C1 segment of cervical spinal cord (tissue), 14 donors: ENCODE measurements at places on chromosomes 13 and 19.
A peak's percentile ranks its signal among the peaks of the same experiment; 100 is the strongest.

DNA sequence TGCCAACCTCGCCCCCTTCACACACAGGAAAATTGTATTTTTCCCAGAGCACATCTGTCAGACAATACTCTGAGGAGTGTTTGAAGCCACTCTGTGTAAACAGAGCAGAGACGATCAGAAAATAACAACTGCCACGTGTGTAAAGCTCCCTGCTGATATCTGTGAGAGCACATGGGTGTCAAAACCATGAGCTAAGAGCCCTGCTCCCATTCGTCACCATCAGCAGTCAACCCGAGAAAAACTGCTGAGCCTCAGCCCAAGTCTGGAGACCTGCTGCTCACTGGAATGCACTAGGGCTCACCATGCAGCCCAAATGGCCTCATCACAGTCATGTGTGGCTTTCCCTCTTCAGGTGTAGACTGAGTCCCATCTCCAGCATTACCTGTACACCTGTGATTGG, 304.1 kb downstream of the FGF14 start:
- no peak for DNase-seq

- no peak for DNase-seq
Observed at GRCh38 chr19:55358943-55359908, 3.8 kb downstream of the GARIN5B start.

DNA sequence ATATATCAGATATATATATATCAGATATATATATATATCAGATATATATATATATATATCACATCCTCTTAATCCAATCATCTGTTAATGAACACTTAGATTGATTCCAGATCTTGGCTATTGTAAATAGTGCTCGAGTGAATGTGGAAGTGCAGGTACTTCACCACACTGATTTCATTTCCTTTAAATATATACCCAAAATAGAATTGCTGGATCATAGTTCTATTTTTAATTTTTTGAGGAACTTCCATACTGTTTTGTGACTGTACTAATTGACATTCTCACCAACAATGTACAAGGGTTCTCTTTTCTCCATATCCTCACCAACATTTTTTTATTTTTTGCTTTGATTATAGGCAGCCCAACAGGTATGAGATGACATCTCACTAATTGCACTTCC, 277.5 kb downstream of the NHLRC3 start:
- DNase-seq = no peak

- DNase-seq = no peak
Observed at GRCh38 chr13:110309661-110310524, 2.8 kb downstream of the COL4A2 start.

DNA sequence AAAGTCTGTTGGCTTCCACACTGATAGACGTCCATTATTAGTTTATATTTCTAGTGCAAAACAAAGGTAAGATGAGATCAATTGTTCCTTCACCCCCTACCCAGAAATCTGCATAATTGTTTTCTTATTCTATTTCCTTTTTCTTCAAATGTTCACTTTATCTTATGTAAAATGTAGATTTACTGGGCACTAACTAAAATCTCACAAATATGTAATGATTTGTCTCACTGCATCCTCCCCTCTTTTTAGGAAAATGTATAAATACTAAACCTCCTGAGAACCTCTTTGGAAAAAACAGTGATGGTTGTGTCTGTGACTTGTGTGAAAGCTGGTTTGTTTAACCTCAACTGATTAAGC, 1377.2 kb upstream of the MIR17HG start:
- no peak for DNase-seq

GRCh38 chr19:38386300-38386970, 1.4 kb downstream of the GGN start:
- no peak for DNase-seq

GRCh38 chr19:5687360-5688198, 2.5 kb upstream of the RPL36 start:
- no peak for DNase-seq

GRCh38 chr13:46509981-46510380, 43.0 kb upstream of the LRCH1 start:
- DNase-seq = no peak

GRCh38 chr13:37257706-37258105, 152.2 kb upstream of the CSNK1A1L start:
- DNase-seq = no peak

- no peak for DNase-seq
Observed at GRCh38 chr19:40348961-40349507, 539 bp downstream of the PLD3 start.

DNA sequence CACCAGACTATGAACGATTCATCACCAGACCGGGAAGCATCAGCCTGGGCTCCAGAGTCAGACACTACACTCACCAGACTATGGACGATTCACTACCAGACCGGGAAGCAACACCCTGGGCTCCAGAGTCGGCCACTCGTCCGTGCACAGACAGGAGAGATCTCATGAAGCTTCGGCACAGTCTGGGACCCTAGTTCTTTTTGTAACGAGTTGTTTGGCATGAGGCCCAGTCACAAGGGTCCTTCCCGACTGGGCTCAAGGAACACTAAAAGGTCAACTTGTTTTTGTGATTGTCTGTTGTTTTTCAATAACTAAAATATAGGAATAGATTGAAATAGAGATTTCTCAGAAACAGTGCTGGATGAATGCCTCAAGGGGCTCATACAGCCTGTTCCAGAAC, 1141.6 kb upstream of the MIR17HG start:
- no peak for DNase-seq

GRCh38 chr19:38209152-38209551, 14.9 kb downstream of the DPF1 start:
- no peak for DNase-seq

GRCh38 chr19:6590827-6591319, at the start of gene CD70:
Gene CD70, minus strand, starts transcription at chr19:6591150. Its CDS starts 148 bp downstream, at chr19:6591002.
- no peak for DNase-seq

GRCh38 chr19:12994701-12995595, at the start of gene NFIX:
Gene NFIX, plus strand, starts transcription at chr19:12995475. Its CDS starts 363 bp downstream, at chr19:12995838.
- no peak for DNase-seq

DNA sequence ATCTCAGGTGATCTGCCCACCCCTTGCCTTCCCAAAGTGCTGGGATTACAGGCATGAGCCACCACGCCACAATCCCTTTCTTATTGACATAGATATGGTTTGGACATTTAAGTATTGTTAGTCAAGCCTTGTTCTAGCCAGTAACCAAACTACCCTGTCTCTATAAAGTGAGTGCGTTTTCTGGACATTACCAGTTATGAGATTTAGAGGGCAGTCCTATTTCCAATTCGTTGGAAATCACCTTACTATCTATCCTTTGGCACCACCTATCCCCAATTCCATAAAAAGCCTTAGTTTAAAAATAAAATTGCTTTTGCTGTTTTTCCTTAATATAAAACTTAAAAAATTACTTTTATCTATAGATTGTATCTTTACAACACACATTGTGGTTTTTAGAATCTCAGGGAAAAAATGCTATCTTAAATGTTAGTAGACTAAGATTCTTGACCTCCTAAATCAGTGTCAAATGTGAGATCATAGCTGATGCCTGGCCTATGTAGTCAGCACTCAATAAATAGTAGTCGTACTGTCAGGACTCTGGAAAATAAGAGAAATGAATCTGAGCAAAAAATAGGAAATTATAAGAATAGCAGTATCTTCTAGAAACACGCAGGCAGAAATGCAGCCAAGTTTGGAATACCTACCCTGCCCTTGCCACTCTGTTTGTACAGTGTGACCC, 57.0 kb downstream of the NUFIP1 start:
- no peak for DNase-seq

GRCh38 chr19:27972291-27973040, 1240.5 kb downstream of the UQCRFS1 start:
- no peak for DNase-seq

GRCh38 chr13:27005976-27006518, 165.6 kb downstream of the USP12 start:
- no peak for DNase-seq

GRCh38 chr13:46160471-46161066, 21.4 kb downstream of the LCP1 start:
- no peak for DNase-seq

- no peak for DNase-seq
Observed at GRCh38 chr13:74530011-74530410, 395.8 kb upstream of the KLF12 start.

DNA sequence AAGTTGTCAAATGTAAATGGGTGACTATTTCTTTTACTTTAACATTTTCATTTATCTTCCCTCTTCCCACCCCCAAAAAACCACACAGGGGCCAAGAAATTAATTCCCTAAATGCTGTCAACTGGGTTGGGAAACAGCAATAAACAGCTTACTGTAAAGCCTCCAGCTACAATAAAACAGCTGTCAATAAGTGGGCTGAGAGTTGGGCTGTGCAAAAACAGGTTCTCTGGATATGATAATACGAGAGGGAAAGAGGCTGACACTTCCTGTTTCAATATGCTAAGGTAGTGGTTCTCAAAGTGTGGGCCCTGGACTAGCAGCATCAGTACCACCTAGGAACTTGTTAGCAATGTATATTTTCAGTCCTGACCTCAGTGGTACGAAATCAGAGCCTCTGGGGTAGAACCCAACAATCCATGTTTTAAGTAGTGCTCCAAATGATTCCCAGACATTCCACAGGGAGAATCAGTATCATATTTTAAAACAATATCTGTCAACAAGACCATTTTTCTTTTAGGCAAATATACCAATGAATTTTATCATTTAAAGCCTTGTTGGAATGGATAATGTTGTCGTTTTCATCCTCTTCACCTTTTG, 8.4 kb downstream of the PCDH9 start:
- no peak for DNase-seq

GRCh38 chr13:111065698-111066097, 49.4 kb upstream of the ARHGEF7 start:
- no peak for DNase-seq

- no peak for DNase-seq
Observed at GRCh38 chr13:74977498-74977897, 504.5 kb downstream of the TBC1D4 start.

GRCh38 chr13:96499656-96500055, 409.7 kb downstream of the HS6ST3 start:
- no peak for DNase-seq

DNA sequence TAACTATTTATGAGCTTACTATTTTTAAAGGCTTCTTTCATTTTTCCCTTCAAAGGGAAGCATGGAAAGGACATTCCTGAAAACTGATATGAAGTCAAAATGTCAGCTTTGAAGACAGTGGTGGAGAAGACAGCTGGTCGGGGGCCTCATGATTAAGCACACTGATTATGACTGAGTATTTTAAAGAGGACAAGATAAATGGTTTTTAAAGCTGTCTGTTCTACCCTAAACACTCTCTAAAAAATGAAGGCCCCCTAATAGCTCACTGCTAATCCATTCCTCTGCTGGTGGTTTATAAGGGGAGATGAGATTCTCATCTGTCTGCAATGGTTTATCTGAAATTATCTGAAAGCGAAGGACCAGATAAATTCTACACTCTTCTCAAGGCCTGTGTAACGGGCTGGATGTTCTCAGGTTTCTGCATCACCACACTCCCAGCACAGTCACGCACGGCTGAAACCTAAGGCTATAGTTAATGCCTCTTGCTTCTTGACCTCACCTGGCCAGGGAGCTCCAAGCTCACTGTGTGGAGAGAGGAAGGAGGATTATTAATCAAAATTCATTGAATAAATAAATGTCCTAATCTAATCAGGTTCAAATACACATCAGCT, 86.9 kb upstream of the DOCK9 start:
- no peak for DNase-seq

DNA sequence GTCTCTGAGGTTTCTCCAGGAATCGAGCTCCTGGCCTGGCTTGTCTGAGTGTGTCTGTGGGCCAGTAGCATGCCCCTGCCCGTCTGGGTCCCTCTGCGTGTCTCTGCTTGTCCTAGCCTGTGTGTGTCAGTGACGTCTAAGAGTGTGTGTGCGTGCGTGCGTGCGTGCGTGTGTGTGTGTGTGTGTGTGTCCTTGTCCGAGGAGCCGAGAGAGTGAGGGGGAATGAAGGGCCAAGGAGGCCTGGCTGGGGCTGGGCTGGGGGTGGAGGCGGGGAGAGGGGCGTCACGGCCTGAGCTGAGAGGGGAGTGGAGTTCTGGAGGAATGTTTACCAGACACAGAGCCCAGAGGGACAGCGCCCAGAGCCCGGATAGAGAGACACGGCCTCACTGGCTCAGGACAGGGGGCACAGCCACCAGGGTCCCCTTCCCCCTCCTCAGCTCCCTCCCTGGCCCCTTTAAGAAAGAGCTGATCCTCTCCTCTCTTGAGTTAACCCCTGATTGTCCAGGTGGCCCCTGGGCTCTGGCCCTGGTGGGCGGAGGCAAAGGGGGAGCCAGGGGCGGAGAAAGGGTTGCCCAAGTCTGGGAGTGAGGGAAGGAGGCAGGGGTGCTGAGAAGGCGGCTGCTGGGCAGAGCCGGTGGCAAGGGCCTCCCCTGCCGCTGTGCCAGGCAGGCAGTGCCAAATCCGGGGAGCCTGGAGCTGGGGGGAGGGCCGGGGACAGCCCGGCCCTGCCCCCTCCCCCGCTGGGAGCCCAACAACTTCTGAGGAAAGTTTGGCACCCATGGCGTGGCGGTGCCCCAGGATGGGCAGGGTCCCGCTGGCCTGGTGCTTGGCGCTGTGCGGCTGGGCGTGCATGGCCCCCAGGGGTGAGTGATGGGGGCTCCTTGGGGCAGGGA, at the start of gene AXL:
Gene AXL, plus strand, starts transcription at position 609 of the 893 bp plus-strand sequence. Its CDS starts 170 bp downstream, at position 779.
- peak; percentile 72 for DNase-seq

- DNase-seq = no peak
Observed at GRCh38 chr19:32345261-32346207, at the start of gene ZNF507. Gene ZNF507, plus strand, starts transcription at chr19:32345610. Its CDS starts 7,221 bp downstream, at chr19:32352831.

GRCh38 chr13:41916173-41916954, 44.5 kb downstream of the VWA8 start:
- DNase-seq = no peak

DNA sequence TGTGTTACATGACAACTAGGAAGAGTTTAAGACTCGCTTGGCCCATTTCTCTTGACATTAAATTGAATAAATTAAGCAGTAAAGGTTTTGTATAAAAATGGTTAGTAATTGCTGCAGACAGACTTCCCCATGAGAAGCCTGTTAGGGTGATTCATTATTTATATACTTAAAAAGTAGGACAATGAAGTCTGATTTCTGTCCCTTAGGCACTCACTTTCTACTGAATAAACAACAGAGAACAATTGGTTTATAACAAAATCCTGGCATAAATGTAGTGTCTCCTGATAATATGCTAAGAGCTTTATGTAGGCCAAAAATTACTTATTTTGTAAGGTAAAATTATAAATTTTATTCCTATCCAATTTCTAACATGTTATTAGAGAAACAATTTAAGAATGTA, 2138.5 kb upstream of the PCDH20 start:
- DNase-seq = no peak
